Vagina (tissue), 2 donors: ENCODE measurements at places on chromosomes 16 and 17.

DNA sequence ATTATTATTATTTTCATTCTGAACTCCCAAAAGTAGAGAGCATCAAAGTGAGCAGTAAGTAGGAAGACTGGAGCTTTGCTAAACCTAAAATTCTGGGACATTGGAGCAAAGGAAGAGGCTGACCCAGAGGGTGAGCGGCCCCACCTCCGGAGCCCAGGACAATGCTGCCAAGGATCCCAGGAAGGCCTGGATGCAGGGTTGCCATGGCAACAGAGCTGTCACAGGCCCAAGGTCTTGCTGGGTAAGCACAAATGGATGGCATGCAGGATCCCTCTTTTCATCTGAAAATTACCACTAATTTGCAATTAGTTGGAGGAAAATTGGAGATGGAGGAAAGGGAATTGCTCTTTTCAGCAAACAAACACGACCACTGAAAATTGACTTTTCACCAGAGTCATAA lies 457.9 kb upstream of the CDH5 start:
- no peak for DNase-seq

DNA sequence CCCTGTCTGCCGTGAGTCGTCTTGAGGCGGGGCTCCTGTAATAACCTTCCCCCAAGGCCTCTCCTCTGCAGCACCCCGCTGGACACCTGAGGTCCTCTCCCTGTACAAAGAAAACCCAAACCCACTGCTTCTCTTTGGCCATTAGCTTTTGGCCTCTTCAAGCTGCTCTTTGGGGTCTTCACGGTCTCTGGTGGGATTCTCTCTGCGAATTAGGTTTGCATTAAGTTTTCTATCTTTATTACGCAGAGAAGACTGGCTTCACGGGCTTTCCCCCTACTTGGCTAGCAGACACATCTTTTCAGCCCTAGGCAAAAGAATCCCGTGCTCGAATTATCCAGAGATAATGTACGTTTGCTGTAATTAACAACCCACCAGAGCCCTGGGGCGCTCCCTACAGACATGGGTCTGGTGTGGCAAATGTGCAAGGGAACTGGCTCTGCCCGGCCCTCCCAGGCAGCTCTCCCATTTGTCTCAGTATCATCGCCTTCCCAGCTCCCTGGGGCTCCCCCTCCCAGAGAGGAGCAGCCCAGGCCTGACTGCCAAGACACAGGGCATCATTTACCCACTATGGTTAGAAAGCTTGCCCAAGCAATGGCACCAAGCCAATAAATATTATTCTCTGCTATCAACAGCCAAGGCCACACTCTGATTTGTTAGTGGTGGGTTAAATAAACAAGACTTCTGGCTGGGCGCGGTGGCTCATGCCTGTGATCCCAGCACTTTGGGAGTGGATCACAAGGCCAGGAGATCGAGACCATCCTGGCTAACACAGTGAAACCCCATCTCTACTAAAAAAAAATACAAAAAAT lies 24.7 kb upstream of the KLHDC4 start:
- DNase-seq, result no peak

DNA sequence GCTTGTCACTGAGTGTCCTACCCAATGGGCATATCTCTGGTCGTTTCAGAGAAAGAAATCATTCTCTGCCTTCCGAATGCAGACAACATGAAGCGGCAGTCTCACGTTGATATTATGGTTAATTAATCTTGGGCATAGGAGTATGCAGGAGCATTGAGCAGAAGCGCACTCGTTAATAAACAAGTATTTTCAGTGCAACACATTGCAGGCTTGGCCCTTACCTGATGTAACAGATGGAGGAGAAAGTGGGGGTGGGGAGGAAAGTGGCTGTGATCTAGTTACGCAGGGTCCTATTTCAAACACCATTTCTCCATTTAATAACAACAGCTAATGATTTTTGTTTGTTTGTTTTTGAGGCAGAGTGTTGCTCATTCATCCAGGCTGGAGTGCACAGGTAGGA lies 414.0 kb upstream of the RBFOX1 start:
- no peak for DNase-seq

DNA sequence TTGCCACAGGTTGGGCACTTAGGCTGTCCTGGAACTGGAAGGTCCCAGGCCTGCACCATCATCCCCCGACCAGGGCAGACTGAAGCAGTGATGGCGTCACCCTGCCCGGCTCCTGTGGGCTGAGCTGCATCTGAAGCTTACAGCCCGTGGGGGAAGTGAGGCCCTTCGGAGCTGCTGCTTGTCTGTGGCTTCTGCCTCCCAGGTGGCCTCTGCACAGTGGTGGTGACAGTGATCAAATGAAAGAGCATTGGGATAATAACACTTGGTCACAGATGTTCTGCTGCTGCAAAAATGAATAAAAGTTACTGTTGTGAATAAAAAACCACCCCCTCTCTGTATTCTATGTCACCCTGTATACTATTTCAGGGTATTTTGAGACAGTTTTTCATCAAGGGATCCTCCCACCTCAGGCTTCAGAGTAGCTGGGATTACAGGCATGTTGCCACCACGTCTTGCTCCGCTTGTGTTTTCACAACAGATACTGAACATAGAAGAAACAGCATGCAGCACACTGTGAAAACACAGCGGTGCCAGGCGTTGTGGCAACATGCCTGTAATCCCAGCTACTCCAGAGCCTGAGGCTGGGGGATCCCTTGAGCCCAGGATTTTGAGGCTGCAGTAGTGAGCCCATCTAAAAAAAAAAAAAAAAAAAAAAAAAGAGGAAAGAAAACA lies 165.0 kb downstream of the LGALS9B start:
- DNase-seq, result peak; percentile 49

- no peak for DNase-seq
These were observed 24.5 kb downstream of the ABCC3 start for GRCh38 chr17:50659179-50659578.

GRCh38 chr17:72977771-72978417 lies 114.6 kb downstream of the SLC39A11 start:
- no peak for DNase-seq

GRCh38 chr17:45123076-45123770 lies 9.1 kb downstream of the PLCD3 start:
- no peak for DNase-seq

DNA sequence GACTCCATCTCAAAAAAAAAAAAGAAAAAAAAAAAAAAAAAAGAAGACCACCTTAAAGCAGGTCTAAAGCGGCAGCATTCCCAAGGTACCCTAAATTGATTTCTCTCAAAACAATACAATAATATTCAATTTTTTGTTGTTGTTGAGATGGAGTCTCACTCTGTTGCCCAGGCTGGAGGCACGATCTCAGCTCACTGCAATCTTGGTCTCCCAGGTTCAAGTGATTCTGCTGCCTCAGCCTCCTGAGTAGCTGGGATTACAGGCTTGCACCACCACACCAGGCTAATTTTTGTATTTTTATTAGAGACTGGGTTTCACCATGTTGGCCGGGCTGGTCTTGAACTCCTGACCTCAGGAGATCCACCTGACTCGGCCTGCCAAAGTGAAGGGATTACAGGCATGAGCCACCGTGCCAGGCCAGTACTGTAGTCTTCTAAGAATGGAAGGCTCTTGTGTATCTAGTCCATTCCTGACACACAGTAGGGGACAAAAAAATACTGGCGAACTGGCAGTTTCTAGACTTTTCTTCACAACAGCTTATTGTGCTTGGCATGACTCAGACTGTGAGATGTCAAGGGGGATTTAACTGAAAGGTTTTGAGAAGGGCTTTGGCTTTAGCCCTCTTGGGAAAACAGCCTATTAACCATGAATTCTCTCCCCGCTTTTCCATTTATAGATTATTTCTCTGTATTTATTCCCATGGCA lies 17.3 kb downstream of the CDR2 start:
- DNase-seq, result no peak
